BE2C (cell line): ENCODE measurements at places on chromosomes 16 and 17.

DNA sequence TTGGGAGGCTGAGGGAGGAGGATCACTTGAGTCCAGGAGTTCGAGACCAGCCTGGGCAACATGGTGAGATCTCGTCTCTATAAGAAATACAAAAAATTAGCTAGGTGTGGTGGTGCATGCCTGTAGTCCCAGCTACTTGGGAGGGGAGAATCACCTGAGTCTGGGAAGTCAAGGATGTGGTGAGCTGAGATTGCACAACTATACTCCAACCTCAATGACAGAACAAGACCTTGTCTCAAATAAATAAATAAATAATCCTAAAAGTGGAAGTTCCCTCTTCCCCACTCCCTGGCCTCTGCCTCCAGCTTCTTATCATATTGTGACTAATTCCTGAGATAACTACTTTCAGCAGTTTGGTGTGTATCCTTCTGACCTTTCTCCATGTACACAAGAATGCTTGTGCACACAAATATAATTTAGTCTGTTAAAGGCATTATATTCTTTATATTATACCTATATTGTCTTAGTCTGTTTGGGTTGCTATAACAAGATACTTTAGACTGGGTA lies 23.5 kb upstream of the DNAJA2 start:
- no peak for DNase-seq

DNA sequence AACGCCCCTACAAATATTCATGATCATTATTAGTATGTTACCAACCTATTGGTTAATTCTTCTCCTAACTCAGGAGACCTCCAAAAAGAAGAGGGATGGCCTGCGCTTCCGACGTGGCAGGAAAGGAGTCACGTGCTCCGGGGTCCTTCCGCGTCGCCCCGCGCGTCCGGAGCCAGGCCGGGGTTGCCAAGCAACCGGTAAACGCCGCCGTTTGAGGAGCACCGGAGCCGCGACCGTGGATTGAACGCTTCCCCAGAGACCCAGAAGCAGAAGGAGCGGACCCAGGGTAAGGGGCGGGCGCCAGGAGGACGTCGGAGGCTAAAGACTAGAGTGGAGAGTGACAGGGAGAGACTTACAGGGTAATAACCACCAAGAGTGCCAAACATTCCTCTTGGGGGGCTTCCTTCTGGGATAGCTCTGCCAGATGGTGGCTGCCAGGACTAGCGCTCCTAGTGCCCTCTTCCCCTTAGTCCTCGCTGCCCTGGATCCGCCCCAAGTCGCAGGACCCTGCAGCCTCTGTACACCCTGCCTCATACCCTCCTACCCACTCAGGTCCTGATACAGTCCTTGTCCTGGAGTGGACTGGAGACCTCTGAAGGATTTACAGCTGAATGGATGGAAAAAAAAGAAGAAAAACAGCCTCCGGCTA lies at the start of gene DNAI2:
DNAI2 (plus strand) TSS at position 175 of the 649 bp plus-strand sequence. CDS start 7,584 bp downstream, outside the sequence.
- peak; percentile 54 for DNase-seq

GRCh38 chr16:79013930-79014660 lies 586.4 kb downstream of the MAF start:
- DNase-seq = no peak

DNA sequence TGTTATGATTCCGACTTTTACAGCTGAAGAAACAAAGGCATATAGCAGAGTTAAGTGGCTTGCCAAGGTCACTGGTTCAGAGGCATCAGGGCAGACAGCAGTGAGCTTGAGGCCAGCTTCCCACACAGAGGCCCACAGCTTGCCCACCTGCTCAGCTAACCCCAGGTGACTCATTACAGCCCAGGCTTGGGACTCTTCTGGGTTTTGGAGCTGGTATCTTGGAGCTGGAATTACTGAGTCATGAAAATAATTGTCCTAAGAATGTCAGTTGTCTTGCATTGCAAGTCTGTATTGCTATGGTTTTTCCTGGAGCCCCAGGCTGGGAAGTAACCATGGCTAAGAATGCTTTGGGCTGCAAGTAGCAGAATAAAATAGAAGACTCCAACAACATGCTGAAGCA lies 32.4 kb upstream of the IRX3 start:
- no peak for DNase-seq

DNA sequence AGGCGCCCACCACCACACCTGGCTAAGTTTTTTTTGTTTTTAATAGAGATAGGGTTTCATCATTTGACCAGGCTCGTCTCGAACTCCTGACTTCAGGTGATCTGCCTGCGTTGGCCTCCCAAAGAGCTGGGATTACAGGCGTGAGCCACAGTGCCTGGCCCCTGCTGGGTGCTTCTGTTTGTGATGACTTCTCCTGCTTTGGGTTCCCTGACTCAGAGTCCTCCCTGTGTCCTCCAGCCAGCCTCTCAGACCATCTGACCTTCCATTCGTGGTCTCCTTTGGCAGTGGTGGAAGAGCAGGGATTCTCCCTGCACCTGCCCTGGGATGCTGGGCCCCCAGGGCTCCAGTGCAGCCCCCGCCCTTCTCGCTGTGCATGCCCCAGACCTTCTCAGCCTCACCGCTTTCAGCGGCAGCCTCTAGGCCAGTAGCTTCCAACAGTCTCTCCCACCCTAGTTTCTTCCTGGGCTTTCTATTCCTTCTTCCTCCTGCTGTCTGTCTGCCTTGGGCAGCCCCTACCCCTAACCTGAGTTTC lies 13.2 kb downstream of the BEAN1 start:
- DNase-seq = no peak

DNA sequence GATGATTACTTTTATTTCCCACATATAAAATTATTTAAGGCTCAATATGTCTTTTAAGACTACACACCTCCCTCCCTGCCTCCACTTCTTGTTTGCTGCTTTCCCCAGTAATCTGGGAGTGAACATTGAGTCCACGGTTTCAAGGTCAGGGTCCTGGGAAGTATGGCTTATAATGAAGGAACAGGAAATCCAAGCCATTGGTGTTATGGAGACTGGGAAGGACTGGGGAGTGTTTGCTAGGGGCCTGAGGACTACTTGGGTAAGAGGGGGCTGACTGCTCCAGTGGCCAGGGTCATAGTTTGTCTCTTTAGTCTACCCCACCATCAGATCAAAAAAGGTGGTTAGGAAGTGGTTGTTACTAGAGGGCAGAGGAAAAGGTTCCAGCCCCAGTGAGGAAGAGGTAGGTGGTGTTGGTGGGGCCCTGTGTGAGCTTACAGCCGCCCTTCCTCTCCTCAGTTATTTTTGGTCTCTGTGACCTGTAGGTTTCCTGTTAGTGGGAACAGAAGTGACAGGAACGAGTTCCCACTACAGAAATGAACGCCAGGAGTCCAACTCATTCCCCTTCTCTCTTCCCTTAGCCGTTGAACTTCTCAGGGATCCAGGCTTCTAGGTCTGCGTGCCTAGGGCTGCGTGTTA lies 742 bp upstream of the SLC16A13 start:
- no peak for DNase-seq

GRCh38 chr16:23333831-23334456 lies 31.8 kb downstream of the SCNN1B start:
- DNase-seq = no peak
